ENCODE measurements at places on chromosomes 2 and 18.

- no peak for DNase-seq
These were observed 1.4 kb downstream of the MCM6 start for GRCh38 chr2:135874777-135875365.

DNA sequence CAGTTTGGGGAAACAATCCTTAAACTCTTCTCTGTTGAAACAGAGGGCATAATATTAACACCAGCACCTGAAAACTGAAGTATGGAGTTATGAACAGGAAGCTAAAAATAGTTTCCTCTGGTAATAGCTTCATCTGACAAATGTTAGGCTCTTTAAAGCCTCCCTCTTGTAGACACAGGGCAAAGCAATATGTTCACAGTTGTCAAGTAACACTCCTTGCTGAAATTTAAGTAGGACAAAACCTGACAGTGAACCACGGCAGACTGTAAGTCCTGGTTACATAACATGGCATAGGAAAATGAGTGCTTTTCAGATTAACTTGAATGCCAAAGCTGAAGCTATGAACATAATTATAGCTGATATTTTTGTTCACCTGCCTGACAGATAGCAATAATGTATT, 172.9 kb downstream of the CMPK2 start:
- DNase-seq: no peak

DNA sequence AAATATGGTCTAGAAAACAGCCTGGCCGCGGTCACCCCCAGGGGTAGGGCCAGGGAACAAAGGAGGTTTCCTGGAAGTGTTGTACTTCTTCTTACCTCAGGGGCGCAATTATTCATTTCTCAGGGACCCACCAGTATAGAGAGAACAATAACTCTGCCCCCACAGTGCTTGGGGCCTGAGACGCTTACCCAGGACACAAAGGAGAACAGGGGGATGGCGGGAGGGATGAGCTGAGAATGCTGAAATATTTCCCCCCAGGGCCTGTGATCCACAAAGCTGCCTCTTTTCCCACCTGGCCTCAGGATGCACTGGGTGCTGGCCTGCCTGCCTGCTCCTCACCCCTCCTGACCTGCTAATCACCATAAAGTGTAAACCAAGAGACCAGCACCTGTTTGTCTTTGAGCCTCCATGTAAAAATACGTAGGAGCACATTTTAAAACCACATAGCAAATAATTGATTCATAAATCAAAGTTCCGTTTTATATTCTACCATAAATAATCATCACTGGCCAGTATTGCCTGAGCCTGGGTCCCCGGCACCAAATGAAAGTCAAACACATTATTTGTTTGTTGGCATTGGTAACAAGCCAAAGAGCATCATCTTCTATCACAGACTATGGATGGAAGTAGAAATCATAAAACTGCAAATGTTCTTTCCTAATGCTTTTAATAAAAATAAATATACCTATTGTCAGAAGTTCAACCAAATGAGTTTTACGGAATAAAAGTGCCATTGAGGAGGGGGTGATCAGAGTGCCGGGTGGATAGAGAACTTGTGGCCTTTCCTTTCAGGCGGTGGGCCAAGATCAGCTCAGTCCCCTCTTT, 67.3 kb upstream of the RMDN2 start:
- no peak for DNase-seq

DNA sequence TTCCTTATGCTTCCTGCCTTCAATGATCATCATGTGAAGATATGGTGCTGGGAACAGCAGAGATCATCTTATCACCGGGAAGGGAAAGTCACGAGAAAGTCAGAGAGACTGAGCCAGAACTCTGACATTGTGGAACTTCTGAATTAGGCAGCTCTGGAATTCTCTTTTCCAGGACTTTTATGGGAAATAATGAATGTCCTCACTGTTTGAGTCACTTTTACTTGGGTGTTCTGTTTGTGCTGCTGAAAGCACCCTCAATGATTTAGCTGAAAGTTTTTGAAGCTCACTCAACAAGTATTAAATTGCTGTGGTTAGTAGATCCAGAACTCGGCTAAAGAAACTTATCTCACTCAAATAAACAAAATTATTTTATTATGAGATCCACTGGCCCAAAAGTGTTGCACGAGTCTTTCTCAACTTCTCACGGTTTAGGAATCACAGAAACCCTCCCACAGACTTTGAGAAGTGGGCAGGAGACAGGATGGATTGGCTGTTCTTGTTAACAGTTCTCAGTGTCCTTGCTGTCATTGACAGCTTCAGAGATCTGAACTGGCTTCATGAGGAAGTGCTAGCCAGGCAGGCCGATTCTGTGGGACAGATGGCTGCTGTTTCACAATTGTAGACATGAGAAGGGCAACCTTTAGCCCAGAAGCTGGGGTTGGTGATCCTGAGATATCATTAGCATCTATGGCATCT, 26.4 kb upstream of the ATRAID start:
- DNase-seq: no peak

DNA sequence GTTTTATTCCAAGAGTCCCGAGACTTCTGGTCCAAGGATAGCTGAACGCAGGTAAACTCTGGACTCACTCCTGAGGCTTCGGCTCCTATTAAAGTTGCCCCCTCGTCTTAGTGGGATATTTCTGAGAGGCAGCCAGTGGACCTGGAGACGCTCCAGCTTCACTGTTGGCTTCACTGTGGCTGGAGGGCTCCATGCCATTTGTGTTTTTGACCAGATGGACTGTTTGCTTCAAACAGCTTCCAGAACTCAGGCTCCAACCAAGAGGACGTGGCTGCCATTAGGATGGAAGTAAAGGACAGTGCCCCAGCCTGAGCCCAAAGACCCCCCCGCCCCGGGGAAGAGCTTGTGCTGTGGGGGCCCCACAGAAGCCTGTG, 94.4 kb upstream of the LDAH start:
- no peak for DNase-seq

DNA sequence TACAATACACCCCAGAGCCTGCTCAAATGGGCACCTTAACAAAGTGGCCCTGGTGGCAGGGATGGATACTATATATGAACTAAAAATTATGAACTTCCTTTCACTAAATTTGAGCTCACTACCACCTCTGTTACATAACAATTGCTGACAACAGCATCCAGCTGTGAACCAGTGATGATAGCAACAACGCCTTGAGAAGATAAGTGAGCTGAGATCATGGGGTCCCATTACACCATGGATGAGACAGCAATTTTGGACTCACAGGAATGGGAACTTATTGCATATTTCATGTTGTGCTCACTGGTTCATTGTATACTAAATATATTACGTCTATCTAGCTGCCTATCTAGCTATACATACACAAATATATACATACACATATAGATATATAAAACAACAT, 16.9 kb upstream of the ALMS1 start:
- no peak for DNase-seq

DNA sequence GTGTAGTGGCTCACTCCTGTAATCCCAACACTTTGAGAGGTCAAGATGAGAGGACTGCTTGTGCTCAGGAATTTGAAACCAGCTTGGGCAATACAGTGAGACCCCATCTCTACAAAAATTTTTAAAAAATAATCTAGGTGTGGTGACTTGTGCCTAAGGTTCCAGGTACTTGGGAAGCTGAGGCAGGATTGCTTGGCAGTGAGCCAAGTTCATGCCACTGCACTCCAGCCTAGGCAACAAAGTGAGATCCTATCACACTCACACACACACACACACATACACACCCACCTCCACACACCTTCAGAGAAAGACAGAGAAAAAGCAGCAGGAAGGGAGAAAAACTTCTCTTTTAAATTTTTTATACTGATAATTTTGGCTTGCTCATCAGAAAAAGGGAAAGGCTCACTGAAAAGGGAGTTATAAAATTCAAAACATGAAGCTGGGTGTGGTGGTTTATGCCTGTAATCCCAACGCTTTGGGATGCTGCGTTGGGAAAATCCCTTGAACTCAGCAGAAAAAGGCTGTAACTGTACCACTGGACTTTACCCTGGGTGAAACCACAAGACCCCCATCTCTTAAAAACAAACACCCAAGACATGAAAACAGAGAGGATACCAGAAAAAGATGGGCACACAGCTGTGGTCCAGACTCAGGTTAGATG, 25.7 kb downstream of the FAM168B start:
- no peak for DNase-seq

DNA sequence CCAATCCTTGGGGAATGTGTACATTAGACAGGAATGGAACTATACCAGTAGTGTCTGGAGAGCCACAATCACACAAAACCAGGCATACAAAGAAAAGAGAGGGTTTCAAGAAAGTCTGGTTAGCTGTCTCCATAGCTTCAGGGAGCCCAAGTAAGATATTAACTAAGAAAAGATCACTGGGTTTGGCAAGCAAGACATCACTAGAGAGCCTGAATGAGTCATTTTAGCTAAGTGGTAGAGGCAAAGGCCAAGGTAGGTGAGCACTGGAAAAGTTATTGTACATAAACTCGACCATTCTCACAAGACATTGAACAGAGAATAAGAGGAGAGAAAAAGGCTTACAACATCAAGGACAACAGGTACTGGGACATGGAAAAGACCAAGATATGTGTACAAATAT, 143.8 kb upstream of the ARL4C start:
- no peak for DNase-seq

- no peak for DNase-seq
These were observed 233.1 kb upstream of the MEX3C start for GRCh38 chr18:51430538-51430937.

DNA sequence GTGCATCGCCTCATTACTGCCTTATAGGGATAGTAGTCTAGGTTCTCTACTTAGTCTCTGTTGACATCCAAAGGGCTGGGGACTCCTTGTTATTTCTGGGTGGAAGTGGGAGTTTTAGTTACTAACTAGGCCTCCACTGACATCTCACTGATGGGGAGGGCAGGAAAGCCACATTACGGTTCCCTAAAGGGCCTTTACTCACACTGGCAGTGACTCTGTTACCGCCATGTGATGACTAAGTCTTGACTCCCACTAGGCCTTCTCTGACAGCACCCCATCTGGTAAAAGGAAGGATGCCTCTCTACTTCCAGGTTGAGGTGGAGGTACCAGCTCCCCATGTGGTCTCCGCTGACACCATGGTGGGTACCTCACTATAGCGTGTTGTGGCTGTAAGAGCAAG, 14.0 kb upstream of the BCL2L11 start:
- no peak for DNase-seq

GRCh38 chr2:148305476-148305875, 284.6 kb downstream of the MBD5 start:
- no peak for DNase-seq

DNA sequence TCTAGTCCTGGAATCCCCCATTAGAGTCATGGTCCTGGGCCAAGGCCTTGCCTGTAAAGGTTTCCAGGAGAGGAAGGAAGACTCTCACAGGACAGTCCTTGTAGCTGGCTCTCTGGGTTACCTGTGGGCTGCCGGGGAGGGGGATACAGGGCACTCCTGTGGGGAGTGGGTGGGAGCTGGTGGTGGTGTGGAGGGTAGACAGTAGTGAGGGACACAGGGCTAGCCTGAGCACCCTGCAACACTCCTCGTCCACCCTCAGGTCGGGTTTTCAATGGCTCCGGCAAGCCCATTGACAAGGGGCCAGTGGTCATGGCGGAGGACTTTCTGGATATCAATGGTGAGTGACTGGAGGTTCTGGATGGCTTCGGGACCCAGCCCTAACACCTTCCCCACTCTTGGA, 19.7 kb upstream of the ANKRD53 start:
- DNase-seq: no peak

DNA sequence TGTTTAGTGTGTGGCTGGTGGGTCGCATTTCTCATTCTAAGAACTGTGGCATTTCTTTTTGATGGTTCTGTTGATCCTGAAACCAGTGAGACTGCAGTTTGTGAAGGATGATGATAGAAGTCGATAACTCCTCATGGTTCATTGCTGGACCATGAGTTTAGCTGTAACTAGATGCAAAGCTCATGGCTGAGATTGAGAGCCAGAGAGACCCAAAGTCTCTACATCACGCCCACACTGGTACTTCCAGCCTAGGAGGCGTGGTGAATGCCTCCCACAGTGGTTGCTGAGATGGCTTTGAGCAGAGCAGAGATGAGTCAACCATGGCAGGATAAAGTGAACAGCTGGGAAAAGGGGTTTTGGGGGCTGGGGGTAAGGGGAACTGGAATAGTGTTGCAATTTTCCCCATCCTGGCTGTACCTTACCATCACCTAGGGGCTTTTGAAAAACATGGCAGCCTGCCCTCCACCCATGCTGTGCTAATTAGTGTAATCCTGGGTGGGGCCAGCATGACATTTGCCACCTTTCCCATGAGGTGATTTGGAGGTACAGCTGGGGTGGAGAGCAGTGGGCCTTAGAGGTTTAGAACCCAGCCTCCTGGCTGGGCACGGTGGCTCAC, 24.1 kb downstream of the INPP4A start:
- no peak for DNase-seq

DNA sequence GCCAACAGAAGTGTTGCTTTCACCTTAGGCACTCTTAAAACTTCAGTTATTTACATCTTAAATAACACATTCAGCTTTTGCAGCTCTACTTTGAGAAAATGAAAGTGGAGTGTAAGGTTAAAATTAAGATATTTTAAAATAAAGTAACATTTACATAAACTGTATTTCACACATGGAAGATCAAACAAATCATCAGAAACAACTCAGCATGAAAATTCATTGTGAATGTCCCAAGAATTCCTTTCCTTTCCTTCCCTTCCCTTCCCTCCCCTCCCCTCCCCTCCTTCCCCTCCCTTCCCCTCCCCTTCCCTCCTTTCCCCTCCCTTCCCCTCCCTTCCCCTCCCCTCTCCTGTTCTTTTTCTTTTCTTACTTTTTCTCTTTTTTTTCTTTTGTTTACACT, 238.0 kb upstream of the DOK6 start:
- DNase-seq: no peak

DNA sequence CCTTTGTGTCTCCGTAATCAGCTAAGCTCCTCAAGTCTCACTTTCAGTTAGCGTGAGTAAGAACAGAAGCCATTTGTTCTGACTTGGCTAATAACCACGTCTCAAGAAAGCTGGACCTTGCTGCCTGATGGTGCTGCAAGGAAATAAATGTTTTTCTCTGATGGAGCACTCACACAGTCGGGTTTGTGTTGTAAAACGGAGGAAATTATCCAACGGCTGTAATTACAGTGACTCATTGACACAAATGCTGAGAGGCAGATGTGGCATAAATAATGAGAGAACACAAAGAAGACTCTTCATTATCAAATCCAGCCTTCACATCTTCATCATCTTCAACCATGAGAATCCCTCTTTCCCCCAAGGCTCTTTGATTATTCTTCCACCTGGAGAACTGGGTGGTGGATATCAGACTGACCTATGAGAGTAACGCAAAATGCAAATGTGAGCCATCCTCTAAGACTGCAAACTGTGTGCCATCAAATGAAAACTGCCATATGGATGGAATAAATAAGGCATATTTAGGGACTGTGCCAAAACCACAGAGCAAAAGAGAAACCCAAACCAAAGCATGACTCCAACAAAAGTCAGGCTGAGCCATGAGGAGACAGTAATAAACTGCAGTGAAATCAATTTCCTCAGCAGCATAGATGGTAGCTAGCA, 252.6 kb downstream of the RND3 start:
- no peak for DNase-seq

GRCh38 chr2:95375532-95376150, 26.9 kb upstream of the FAHD2A start:
- DNase-seq: no peak
